CD4-positive, alpha-beta T cell treated with Interleukin-4 for 1 hour (primary cell): ENCODE measurements at places on chromosomes 11 and 22.

- DNase-seq: no peak
Measured at GRCh38 chr22:47853750-47854149, 1091.3 kb downstream of the TBC1D22A start.

DNA sequence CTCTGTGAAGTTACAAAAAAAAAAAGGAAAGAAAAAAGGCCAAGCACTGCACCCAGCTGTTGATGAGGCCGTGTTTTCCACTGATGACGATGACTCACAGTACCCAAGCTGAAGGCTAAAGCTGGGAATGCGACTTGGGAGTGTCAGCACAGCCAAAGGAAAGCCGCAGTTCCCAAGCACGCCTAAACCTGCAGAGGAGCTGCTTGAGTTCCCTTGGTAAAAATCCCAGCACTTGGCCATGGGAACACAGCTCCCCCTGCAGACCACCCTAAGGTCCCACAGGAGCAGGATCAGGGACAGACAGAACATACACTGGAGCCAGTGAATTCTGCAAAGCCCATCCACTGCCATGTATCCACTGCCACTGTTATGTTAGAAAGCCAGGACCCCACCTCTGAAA is 39.9 kb downstream of the SERGEF start:
- no peak for DNase-seq

DNA sequence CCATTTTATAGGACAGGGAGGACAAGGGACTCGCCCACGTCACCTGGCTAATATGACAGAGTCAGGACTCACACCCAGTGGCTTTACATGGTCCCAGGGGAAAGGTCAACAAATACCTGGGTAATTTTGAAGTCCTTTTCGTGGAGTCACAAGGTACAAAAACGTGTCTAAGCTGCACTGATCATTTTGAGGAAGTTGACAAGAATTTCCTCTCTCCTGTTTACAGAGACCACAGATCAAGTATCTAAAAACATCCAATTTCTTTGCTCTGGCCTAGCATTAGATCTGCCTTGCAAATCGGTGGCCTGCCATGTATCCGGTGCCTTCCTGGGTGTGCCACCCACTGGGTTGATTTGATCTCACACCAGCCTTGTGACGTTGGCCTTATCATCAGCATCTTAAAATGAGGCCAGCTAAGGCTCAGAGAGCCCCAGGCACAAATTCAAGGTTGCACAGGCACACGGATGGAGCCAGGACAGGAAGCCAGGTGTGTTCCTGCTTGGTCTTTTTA is 17.6 kb downstream of the GDPD5 start:
- DNase-seq: peak; percentile 80

GRCh38 chr22:38124236-38124974 is 13.9 kb upstream of the BAIAP2L2 start:
- DNase-seq: no peak

- DNase-seq: no peak
Measured at GRCh38 chr11:119970555-119971304, 167.2 kb downstream of the TRIM29 start.

DNA sequence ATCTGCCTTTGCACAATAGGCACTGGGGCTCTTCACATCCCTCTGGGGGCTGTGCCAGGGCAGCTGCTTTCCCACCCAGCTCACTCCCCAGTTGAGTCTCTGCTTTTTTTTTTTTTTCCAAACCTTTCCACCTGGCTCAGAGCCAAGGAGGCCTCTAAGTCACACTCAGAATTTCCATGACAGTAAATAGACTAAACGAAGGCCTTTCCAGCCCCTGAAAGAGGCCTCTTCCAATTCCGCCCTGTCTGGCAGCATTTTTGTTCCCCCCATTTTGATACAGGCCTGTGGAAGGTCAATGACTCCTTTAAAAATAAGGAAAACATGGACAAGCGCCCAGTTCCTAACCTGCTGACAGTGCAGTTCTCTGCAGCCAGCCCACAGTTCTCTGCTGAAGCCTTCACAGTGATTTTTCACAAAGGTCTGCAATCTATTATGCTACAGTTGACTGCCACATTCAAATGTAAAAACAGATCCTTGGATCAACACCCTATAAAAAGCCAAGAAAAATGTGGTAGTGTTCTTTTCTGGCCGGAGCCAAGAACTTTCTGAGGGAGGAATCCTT is 107.5 kb upstream of the SESN3 start:
- DNase-seq: no peak

DNA sequence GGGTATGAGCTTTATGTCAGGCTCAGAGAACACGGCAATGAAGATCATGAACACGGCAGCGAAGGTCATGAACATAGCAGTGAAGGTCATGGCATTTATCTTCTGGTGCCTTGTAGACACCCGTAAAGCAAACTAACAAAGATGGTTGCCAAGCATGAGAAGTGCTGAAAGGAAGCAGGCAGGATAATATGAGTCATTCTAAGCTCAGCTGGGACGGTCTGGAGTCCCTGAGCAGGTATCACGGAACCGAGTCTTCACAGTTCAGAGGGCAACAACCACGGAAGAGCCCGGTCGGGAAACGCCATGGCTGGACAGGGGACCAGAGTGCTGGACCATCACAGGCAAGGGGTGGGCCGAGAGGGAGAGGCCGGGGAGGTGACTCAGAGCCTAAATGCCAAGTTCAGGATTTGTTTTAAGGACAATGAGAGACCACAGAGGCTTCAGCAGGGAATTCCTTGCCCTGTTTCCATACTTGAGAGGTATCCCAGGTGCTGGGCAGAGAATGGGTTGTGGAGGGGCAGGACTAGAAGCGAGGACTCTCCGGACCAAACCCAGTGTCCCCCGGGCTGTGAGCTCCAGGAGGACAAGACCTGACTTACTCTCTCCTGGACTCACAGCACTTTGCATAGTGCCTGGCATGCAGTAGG is 13.1 kb upstream of the MS4A10 start:
- no peak for DNase-seq

DNA sequence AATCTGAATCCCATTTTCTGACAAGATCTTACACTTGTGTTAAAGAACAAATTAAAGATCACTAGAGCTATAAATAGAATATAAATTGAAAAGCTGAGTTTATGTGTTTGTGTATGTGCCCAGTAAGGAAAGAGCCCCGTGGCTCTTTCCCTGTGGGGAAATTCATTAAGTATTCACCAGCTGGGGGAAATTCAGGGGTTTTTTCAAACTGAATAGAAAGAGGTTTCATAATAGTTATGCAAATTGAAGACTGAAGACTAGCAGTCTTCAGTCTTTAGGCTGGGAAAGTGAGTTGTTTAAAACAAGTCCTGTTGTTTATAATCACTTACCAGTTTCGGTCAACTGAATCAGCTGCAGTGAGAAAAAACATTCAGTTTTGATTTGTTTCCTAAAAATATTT is 11.3 kb upstream of the MS4A7 start:
- DNase-seq: peak; percentile 45

DNA sequence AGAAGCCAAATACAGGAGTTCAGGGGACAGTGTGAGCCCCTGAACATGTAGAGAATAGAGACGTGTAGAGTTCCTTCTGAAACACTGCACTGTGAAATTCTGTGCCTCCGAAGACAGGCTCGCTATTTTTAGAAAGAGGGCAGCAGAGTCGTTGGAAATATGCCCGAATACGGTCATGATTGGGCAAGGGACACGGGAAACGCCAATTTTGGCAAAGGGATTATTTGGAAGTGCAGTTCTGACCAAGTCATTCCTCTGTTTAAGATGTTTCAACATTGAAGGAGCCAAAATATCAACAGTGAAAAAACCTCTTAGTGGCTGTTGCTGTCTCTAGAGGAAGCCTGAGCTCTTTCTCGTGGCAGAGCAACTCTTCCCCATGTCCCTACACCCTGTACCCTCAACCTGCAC is 9.5 kb upstream of the CBX6 start:
- DNase-seq: no peak

DNA sequence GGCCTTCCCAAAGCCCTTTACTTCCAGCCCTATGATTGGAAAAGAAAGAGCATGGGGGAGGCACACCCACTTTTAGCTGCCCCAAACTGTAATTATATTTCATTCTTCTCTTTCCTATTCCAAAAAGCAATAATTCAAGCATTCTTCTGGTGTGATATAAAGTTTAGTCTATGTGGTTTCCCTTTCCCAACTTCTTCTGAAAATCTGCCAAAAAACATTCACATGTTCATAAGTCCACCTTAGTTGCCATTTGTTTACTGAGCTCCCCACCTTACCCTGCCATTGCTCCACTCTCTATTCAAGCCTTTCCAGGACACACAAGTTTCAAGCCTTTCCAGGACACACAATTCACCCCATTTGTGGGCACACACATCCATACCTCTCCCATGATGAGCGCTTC is 111.6 kb upstream of the BMAL1 start:
- no peak for DNase-seq

GRCh38 chr22:28442711-28443525 is 236.7 kb downstream of the TTC28 start:
- DNase-seq: peak; percentile 0

- DNase-seq: no peak
Measured at GRCh38 chr11:31804312-31805036, 6.6 kb downstream of the PAX6 start.

GRCh38 chr11:115616971-115617370 is 112.8 kb upstream of the CADM1 start:
- no peak for DNase-seq

- peak; percentile 2 for DNase-seq
Measured at GRCh38 chr11:105609341-105609781, 512 bp upstream of the GRIA4 start.

- no peak for DNase-seq
Measured at GRCh38 chr11:47268448-47269001, 1.4 kb upstream of the MADD start.

DNA sequence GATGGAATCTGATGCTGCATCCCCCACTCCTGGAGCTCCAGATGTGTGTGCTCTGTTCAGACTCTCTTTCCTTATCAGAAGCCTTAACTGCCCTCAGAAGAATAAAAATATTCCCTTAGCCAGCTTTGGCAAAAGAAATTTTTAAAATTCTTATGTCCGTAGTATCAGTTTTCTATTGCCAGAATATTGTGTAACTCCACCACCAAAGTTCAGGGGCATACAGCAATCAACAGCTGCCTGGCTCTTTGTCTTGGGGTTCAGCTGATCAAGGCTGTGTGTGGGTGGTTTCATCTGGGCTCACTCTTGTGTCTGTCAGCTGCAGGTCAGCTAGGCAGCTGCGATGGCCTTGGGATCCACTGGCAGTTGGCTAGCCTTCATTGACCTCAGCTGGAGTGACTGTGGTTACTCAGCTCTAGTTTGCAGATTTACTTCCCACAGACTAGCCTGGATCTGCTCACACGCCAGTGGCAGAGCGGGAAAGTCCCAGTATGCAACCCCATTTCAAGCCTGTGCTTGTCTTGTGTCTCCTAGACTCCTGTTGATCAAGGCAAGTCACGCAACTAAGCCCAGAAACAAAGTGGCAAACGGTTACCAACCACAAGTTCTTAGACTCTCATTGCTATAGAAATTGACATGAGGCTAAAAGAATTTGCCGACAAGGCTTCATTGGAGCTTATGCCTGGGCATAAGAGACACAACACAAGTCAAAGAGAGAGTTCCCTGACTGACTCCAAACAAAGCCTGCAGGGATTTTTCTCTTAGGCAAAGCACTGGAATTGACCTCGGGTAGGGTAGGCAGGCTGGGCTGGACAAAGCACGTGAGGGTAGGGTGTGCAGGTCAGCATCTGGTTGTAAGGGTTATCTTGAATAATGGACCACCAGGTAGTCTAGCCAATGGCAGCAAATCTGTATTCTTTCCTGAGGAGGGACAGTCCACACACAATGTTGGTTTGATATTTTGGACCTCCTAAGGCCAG is 7.5 kb downstream of the TMEM138 start:
- DNase-seq: no peak

- DNase-seq: peak; percentile 86
Measured at GRCh38 chr11:2933375-2934020, 4.3 kb upstream of the PHLDA2 start.

- no peak for DNase-seq
Measured at GRCh38 chr11:117197516-117198456, 1.4 kb upstream of the TAGLN start.

DNA sequence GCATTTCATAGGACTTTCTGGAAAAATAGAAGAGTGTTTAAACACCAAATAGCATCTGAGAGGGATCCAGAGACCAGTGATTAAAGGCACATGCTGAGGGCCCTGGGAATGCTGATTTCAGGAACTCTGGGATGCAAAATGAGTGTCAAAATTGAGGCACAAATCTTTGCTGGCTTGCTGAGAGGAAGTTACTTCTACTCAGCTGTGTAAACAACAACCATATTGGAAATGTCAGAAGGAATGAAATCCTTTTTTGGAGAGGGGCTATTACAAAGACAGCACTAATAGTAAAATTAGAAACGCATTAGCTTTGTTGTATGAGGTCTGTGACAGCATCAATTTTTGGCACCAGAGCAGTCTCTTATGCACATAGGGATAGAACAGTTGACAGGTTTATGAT is 267.8 kb upstream of the RAG2 start:
- no peak for DNase-seq

DNA sequence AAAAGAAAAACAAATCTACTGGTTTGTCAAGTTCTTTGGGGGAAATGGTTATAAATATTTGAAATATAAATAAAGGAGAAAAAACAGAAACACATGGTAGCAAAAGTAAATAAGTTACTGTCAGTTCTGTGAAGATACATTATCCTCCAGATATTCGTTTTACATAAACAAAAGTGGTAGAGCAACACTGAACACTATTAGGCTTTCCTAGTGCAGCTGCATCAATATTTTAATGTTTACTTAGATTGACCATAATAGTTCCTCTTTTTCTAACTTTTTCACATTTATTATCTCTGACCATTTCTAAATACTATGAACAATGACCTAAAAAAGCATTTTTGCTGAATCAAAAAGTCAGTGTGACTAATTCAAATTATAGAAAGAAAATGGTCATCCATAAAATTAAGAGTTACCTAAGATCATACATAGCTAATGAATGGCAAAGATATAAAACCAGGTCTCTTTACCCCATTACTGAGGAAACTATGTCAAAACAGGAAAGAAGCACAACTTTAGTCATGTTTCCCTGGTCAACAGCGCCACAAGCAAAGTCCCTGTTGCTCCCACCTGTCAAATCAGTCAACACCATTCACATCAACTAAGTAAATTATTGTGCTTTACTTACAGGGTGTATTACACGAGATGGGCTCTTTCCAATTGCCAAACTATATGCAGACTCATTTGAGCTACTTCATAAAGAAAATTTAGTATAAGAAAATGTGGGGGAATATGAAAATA is 38.5 kb downstream of the SBF2 start:
- DNase-seq: no peak

DNA sequence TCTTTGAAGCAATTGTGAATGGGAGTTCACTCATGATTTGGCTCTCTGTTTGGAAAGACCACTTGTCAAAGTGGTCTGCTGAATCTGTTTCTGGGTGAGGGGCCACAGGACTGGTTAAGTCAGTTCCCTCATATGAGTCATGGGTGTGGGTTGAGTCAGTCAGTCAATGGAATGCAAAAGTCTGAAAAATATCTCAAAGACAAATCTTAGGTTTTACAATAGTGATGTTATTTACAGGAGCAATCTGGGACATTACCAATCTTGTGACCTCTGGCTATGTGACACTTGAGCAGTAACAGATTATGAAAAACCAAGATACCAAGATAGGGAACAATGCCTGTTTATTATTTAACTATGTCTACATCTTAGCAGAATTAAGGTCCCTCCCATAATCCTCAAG is 311.6 kb downstream of the AASDHPPT start:
- no peak for DNase-seq
